ENCODE measurements at places on chromosomes 3 and 15. TPM values are rescaled to one million over a fixed set of nuclear protein-coding genes. Genes with fewer than 3 reads are reported as not detected.

DNA sequence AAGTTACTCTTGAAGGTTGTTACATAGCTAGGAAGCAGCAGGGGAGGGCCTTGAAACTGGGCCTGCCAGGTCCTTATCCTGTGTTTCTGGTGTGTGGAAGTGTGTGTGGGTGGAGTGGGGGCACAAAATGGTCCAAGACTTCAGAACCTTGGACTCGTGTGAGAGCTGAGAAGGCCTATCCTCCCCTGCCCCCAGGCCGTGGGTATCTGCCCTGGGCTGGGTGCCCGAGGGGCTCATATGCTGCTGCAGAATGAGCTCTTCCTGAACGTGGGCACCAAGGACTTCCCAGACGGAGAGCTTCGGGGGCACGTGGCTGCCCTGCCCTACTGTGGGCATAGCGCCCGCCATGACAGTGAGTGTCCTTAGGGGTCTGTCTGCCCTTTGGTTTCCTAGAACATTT, 4.5 kb downstream of the CHRD start:
- no peak for DNase-seq

RARRES1 gene
- 12.6 TPM for polyA plus RNA-seq

DNA sequence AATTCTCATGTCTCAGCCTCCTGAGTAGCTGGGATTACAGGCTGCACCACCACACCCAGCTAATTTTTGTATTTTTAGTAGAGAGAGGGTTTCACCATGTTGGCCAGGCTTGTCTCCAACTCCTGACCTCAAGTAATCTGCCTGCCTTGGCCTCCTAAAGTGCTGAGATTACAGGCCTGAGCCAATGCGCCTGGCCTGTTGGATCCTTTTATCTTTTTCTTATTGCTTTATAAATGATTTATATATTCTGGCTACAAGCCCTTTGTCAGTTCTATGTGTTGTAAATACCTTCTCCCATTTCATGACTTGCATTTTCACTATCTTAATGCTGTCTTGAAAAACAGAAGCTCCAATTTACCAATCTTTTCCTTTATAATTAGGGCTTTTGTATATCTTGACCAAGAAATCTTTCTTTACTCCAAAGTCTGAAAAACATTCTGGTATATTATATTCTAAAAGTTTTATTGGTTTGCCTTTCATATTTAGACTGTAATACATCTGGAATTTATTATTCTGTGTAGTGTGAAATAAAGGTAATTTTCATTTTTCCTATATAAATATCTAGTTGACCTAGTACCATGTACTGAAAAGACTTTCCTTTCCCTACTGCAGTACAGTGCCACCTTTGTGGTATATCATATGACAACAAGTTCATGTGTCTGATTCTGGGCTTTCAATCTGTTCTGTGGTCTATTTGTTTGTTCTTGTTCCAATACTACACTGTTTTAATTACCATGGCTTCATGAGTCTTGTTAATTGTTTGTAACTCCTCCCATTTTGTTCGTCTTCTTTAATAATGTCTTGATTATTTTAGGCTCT, 52.9 kb upstream of the RNU6-1 start:
- no peak for DNase-seq

- DNase-seq, result no peak
Observed at GRCh38 chr15:99406120-99406519, 154.8 kb downstream of the LRRC28 start.

DNA sequence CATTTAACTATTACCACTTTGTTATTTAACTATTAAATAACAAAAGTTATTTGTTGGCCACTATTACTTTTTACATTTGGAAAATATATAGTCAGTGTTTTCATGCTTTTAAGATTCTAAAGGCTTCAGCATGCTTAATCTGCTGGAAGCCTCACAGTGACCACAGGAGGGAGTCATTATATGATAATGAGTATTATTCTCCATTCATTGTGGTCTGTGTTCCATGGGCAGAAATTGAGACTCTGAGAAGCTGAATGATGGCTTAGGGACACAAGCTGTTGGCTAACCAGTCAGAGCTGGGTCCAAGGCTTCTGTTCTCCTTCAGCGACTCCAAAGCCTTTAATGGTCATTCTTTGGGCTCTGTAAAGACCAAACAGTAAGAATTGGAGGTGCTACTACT, 64.7 kb downstream of the BFSP2 start:
- no peak for DNase-seq
